Activated naive CD4-positive, alpha-beta T cell treated with Interleukin-2 at 50 U/mL for 16 hours (primary cell): ENCODE measurements at places on chromosomes 12 and 14.

GRCh38 chr12:95705143-95705542 lies 85.4 kb downstream of the NTN4 start:
- no peak for DNase-seq

- DNase-seq, result no peak
Observed at GRCh38 chr14:101084436-101084826, 180.9 kb upstream of the RTL1 start.

DNA sequence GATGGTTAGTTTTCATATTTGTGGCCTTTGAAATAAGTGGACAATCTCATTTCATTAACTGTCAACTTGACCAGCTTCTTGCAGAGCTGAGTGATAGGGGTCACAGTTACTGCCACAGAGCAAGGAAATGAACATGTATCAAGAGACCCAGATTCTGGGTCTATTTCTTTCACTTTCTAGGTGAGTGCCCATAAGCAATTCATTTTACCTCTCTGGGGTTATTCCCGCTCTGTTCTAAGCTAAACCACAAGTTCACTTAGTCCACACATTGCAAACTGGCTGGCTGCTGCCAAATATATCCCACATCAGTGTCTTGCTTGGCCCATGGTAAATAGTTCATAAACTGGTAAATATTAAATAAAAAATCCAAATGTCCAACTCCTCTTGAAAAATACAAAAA lies 29.9 kb downstream of the GPHB5 start:
- DNase-seq, result no peak

DNA sequence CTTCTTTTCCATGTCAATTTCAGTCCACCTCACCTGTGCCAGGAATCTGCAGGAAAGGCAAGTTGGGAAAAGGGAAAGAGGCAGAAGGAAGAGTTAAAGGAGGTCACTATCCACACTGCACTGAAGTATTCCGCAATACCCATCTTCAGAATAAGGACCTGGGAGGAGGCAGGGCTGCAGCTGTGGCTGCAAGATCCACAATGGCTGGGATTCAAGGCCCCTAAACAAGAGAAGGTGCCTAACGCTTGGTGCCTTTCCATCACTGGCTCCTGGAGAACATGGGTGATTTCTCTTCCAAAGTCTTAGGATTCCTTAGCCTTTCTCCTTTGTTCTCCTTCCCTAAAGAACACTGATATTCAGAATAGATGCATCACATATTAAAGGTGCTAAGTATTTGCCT lies 204.0 kb downstream of the GRIN2B start:
- no peak for DNase-seq

DNA sequence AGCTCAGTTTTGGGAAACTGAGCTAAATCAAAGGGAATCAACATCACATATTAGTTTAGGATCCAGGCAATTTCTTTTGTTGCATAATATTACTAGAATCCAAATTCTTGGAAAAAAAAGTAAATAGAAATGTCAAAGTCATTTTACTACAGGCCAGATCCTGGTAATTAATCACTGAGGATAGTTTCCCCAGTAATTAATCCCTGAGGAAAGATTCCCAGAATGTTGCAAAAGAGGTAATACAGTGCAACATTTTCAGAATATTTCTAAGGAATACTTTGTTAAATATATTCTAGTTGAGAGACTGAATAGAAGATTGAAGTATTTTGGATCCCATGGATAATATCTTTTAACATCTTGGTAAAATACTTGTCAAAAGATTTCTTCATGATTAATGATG lies 207.0 kb upstream of the GARIN2 start:
- no peak for DNase-seq

GRCh38 chr12:11943919-11944700 lies 126.6 kb upstream of the BCL2L14 start:
- DNase-seq, result no peak

DNA sequence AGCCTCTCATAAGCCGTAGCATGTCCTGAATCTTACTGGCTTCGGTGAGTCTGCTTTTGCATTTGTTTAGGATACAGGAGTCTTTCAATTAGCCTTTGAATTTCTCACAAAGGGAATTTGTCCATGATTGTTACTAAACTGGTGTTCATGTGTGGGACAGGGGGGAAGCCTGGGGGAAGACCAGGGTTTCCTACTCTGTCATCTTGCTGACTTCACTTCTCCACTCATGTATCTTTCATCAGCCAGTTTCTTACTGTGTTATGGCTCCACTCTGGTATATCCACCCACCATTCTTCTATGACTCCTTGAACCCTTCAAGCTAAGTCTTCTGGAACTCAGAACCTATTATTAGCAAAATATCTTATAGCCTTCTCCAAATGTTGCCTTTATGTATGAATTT lies 31.7 kb upstream of the A2M start:
- no peak for DNase-seq

DNA sequence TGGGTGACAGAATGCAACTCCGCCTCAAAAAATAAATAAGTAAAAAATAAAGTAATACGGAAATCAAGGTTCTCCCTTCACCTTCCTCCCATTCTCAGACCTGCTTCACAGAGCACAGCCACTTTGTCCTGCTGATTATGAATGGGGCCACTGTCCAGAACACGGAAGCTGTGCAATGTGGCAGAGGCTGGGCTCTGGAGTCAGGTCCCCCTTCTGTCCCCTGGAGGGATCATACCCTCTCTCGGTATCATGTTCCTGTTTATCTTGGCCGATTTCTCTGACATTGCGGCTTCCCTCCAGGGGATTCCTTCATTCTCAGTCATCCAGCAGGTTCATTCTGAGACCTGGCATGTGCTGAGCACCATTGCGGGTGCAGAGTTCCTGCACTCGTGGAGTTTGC lies 11.3 kb downstream of the PPP2R5C start:
- no peak for DNase-seq

- DNase-seq, result peak; percentile 87
Observed at GRCh38 chr12:7108796-7109571, at the start of gene C1RL. TSS of gene C1RL (minus strand) at chr12:7109214. CDS start at chr12:7109180, 34 bp downstream.

GRCh38 chr14:105894978-105895881 lies 368.8 kb downstream of the TMEM121 start:
- no peak for DNase-seq

GRCh38 chr12:10392394-10392930 lies 2.6 kb upstream of the KLRK1 start:
- DNase-seq, result no peak
